Right atrium auricular region (tissue), 2 donors: ENCODE measurements at places on chromosomes 7 and 10. TPM values are rescaled to one million over a fixed set of nuclear protein-coding genes. Genes with fewer than 3 reads are reported as not detected.

DNA sequence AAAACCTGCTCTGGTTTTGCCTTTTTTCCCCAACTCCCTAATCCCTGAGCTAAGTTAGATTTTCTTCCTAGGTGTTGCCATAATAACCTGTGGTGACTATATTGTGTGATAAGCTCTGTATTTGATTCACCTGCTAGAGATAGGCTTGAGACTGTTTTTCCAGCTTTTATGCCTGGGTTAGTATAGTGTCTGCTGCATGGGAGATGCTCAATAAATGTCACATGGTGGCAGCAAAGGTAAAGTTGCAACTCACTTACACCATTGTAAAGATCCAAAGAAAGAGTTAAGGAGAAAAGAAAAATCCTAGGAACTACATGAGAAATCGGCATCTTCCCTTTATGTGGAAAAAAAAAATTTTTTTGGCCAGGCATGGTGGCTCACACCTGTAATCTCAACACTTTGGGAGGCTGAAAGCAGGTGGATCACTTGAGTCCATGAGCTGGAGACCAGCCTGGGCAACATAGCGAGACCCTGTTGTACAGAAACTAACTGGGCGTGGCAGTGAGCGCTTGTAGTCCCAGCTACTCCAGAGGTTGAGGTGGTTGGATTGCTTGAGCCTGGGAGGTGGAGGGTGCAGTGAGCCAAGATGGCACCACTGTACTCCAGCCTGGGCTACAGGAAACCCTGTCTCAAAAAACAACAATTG, 3.7 kb downstream of the CCNJ start:
- no peak overlapping the region for H3K4me3 ChIP-seq
- H3K36me3 ChIP-seq, result peaks cover 15% of the 10 kb centered on the region
- no peaks in the 10 kb centered on the region for H3K4me1 ChIP-seq
- DNase-seq, result no peak
- H3K27me3 ChIP-seq, result no peaks in the 10 kb centered on the region
- no peak overlapping the region for H3K27ac ChIP-seq

DNA sequence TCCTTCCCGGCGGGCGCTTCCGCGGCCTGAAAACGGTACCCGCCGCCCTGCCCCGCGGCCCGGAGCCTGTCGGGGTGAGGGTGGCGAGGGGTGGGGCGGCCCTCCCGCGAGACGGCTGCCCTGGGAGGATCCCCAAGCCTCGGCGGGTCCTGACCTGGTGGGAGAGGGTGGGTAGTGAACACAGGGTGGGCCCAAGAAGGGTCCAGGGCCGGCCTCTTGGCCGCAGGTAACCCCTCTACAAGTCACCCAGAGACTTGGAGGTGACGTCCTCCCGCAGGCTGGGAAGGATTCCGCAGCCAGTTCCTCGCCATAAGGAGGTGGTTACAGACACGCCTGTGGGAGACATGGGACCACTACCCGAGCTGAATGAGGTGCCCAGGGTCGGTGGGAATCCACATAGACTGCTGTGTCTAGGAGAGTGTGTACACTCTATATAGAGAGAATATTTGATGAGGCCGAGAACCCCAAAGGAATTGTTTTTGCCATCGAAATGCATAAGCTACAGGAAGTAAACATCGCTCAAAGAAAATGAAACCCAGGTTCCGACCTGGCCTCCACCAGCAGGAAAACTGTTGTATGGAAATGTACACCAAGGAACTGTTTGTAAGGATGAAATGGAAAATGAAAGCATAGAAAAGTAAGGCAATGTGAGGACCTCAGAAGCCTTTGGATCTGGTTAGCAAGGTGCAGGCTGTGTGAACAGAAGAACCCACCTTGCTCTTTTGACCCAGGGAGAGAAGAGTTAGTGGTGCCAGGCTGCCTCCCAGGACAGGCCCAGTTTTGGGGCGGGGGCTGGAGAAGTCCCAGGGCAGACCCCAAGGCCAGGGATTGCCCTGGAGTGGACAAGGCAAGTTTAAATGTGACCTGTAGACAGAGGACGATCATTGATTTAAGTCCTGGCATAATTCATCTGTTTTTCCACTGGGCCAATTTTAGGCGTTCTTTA, 659 bp downstream of the OPTN start:
- H3K4me1 ChIP-seq, result peaks cover 41% of the 10 kb centered on the region
- peak overlapping the region; percentile 99 for H3K4me3 ChIP-seq
- H3K27me3 ChIP-seq, result no peaks in the 10 kb centered on the region
- no peak for DNase-seq
- H3K36me3 ChIP-seq, result no peaks in the 10 kb centered on the region

DNA sequence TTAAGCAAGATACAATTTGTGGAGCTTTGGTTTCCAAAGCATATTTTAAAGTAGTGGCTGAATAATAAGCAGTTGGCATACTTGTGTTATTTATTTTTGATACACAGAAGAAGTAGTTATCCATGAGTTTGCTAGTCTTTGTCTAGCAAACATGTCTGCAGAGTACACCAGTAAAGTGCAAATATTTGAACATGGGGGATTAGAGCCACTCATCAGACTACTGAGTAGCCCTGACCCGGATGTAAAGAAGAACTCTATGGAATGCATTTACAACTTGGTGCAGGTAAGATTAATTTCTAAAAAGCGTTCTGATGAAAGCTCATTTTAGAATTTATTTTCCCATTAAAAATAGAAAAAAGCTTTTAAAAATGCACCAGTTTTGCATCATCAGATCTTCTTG, 31.4 kb downstream of the ARMC3 start:
- H3K27me3 ChIP-seq, result no peaks in the 10 kb centered on the region
- no peak overlapping the region for H3K4me3 ChIP-seq
- no peaks in the 10 kb centered on the region for H3K36me3 ChIP-seq
- H3K27ac ChIP-seq, result no peak overlapping the region

The WASL gene
- 24.7 TPM for total RNA-seq

- no peaks in the 10 kb centered on the region for H3K27me3 ChIP-seq
- no peak overlapping the region for H3K4me3 ChIP-seq
- H3K4me1 ChIP-seq, result no peaks in the 10 kb centered on the region
Measured at GRCh38 chr10:112532956-112533355, 85.9 kb downstream of the VTI1A start.

GRCh38 chr7:56127241-56127975, 11.2 kb upstream of the NUPR2 start:
- H3K27me3 ChIP-seq, result no peaks in the 10 kb centered on the region
- H3K4me3 ChIP-seq, result no peak overlapping the region
- H3K27ac ChIP-seq, result no peak overlapping the region
- DNase-seq, result no peak

- H3K27ac ChIP-seq, result no peak overlapping the region
- no peak for DNase-seq
- no peak overlapping the region for H3K4me3 ChIP-seq
- H3K27me3 ChIP-seq, result no peaks in the 10 kb centered on the region
- H3K4me1 ChIP-seq, result no peaks in the 10 kb centered on the region
- no peaks in the 10 kb centered on the region for H3K36me3 ChIP-seq
Measured at GRCh38 chr10:71487726-71488125, 91.0 kb downstream of the CDH23 start.

- no peak for DNase-seq
- H3K36me3 ChIP-seq, result no peaks in the 10 kb centered on the region
- no peak overlapping the region for H3K4me3 ChIP-seq
- H3K4me1 ChIP-seq, result no peaks in the 10 kb centered on the region
- H3K27ac ChIP-seq, result no peak overlapping the region
Measured at GRCh38 chr7:142587578-142588191, 161.6 kb upstream of the PRSS1 start.

GRCh38 chr10:113983552-113983951, 60.1 kb upstream of the ADRB1 start:
- no peak overlapping the region for H3K27ac ChIP-seq
- no peaks in the 10 kb centered on the region for H3K36me3 ChIP-seq
- no peak for DNase-seq

The TMEM270 gene
- total RNA-seq, result not detected

GRCh38 chr7:47636433-47637175, 54.7 kb upstream of the TNS3 start:
- DNase-seq, result no peak
- H3K36me3 ChIP-seq, result no peaks in the 10 kb centered on the region
- peak overlapping the region; percentile 56 for H3K27ac ChIP-seq
- H3K4me3 ChIP-seq, result no peak overlapping the region
- H3K27me3 ChIP-seq, result no peaks in the 10 kb centered on the region

DNA sequence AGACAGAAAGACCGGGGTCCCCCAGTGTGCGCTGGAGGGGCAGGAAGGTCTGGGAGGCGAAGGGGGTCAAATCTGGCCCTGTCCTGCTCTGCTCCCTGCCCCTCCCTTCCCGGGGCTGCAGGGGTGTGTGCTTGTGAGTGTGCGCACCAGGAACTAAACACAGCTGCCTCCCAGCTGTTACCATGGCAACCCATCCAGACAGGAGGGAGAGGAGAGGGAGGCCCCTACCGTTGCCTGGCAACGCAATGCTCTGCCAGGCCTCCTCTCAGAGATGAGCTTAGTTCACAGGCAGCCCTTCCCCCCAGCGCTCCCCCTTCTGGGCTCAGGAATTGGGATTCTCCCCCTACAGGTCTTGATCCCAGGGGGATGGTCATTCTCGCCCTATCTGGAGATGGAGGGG, 6.1 kb downstream of the NYAP1 start:
- H3K27ac ChIP-seq, result no peak overlapping the region
- DNase-seq, result no peak
- H3K27me3 ChIP-seq, result no peaks in the 10 kb centered on the region
- H3K36me3 ChIP-seq, result no peaks in the 10 kb centered on the region
- H3K4me1 ChIP-seq, result no peaks in the 10 kb centered on the region
- no peak overlapping the region for H3K4me3 ChIP-seq
